RPMI7951 (cell line): ENCODE measurements at places on chromosomes 3 and 15. TPM values are rescaled to one million over a fixed set of nuclear protein-coding genes. Genes with fewer than 3 reads are reported as not detected.

- DNase-seq, result peak; percentile 98
Measured at GRCh38 chr15:31236184-31237042, 90.2 kb upstream of the KLF13 start.

GRCh38 chr3:5191555-5192304, 4.2 kb downstream of the EDEM1 start:
- DNase-seq, result no peak

DNA sequence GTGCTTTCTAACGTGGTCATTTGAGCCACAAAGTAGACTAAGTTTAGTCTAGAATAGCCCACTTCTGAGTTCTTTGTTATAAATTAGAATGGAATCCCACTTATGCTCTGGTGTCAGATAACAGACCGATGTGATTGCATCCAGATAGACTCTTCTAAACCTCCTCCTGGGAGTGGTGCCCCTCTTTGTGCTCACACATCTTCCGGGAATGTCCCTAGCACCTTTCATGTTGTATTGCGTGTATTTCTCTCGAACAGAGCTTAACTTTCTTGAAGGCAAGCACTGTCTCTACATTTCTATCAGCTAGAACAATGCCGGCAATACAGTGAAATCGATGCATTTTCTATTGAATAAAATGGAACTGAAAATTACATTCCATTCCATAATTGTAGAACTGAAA, 23.0 kb downstream of the CP start:
- no peak for DNase-seq

DNA sequence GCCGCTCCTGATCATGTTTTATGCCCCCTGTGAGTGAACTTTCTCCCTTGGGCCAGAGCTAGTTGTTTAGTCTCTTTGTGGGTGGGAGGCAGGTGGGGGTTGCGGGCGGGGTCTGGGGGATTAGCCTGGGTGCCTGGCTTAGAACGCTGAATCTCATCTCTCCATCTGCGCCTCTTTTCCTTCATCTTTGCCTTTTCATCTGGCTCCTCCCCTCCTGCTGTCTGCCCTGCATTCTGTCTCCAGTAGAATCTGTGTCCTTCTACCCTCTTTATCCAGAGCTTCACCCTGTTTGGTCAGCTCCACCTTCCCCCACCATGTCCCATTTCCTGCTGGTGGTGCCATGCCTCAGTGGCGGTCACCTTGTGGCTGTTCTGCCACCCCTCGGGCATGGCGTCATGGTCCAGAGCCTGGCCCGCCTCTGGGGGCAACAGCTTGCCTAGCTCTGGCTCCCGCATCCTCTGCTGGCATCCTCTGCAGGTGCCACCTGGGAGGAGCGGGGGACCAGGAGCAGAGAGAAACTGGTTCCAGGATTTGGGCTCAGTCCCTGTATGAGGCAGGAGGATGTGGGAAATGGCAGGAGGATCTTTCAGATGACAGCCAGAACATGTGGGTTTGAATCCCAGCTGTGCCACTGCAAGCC, 44.3 kb downstream of the PDIA5 start:
- no peak for DNase-seq

Gene SHF
- total RNA-seq, result 2.3 and 4.4 TPM in 2 replicates

Gene CAMK2N2
- total RNA-seq, result 0.29 and 0.96 TPM in 2 replicates

Gene TPRG1
- 0.98 and 2.0 TPM in 2 replicates for total RNA-seq

Gene HRG
- total RNA-seq, result not detected in 2 replicates
